ENCODE measurements at places on chromosomes 6 and 20.

GRCh38 chr20:21511850-21512633 lies 1.8 kb downstream of the NKX2-2 start:
- no peak for DNase-seq

DNA sequence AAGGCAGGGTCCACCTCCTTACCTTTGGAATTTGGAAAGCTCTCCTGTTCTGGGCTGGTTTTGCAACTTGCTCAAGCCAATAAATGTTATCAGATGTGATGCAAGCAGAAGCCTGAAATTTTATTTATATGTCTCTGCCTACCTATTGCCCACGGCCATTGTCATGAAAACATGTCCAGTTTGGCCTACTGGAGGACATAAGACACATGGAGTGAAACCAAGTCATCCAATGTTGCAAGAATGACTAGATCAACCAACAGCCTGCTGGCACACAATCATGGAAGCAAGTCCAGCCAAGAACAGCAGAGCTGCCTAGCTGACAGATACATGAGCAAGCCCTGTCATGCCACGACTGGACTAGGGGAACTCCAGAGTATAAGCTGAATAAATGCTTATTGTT lies 56.7 kb upstream of the IRAK1BP1 start:
- DNase-seq = no peak

- no peak for DNase-seq
Observed at GRCh38 chr6:63236398-63236817, 25.1 kb downstream of the FKBP1C start.

DNA sequence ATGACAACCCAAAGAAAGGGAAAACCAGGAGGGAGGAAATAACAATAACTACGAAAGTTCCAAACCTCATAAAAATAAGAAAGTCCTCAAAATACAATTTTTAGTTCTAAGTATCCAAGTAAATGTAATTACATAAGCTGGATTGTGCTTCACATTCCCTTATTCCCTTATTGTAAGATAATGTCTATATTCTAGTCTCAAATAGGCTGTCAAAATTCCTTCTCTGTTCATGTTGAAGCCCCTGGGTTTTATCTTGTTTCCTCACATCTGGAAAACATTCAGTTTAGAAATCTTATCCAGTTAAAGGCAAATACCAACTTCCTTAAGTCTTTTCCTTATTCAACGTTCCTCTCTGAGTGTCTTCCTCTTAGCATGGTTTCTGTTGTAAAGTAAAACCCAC lies 282.3 kb downstream of the CD109 start:
- DNase-seq = no peak

DNA sequence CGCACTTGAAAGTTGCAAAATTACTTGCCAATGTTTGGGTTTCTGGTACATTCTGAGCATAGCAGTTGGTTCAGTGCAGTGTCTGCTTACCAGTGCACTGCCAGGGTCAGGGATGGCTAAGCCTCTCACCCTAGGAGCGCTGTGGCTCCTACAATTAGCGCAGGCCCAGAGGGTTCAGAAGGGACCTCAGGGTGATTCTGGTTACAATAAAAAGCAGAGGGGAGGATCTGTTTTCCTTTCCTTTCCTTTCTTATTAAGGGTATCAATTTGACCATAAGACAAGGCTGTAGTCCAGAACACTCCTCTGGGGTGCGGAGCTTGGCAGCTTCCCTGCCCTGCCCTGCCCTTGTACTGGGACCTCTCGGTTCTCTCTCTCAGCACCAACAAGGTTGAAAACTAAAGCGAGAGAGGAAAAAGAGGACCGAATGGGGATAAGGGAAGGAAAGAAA lies 2.6 kb downstream of the MAFB start:
- no peak for DNase-seq

DNA sequence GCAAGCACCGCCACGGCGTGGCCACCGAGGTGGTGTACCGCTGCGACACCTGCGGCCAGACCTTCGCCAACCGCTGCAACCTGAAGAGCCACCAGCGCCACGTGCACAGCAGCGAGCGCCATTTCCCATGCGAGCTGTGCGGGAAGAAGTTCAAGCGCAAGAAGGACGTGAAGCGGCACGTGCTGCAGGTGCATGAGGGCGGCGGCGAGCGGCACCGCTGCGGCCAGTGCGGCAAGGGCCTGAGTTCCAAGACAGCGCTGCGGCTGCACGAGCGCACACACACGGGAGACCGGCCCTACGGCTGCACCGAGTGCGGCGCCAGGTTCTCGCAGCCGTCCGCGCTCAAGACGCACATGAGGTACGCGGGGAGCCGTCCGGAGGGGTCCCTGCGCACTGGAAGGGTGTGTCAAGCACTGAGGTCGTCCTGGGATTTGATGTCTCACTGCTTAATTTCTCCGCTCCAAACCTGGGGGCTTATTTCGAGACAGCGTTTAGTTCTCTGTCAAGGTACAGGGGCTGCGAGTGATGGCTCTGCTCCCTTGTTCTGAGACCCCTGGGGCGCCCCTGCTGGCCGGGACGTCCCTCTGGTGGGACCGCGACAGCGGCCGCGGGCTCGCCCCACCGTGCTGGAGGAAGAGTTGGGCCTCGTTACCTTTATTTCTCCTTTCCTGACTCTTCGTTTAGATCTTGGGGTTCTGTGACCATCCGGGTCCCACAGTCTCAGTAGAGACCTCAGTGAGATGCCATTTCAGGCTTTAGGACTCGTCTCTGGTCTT lies 3.6 kb downstream of the GZF1 start:
- no peak for DNase-seq

DNA sequence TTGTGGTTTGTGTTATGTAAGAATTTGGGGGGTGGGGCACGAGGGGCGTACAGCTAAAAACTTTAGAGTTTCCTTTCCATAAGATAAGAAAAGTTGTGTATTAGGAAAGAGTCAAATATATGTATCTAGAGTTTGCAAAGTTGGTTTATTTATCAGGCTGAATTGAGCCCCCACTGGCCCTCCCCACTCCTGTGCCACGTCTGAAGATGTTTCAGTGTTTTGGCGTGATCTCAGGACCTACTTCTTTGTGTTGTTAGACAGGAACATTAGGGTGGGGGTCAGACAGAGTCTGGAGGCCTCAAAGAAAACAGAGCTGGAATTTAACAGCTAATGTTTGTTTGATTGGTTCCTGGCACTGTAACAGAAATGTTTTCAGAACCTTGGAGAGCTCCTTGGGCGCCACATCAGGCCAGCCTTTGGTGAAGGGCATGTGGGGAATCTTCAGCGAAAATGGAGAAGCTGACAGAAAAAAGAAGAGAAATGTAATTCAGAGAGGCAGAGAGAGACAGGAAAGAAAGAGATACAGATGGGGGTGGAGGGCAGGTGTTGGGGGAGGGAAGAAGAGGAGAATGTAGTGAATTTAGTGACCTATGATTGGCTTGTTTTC lies 674 bp downstream of the NRSN1 start:
- DNase-seq = no peak

- DNase-seq = no peak
Observed at GRCh38 chr6:111552958-111553357, 52.7 kb downstream of the TRAF3IP2 start.
